ENCODE measurements at places on chromosomes 3 and 15. TPM values are rescaled to one million over a fixed set of nuclear protein-coding genes. Genes with fewer than 3 reads are reported as not detected.

DNA sequence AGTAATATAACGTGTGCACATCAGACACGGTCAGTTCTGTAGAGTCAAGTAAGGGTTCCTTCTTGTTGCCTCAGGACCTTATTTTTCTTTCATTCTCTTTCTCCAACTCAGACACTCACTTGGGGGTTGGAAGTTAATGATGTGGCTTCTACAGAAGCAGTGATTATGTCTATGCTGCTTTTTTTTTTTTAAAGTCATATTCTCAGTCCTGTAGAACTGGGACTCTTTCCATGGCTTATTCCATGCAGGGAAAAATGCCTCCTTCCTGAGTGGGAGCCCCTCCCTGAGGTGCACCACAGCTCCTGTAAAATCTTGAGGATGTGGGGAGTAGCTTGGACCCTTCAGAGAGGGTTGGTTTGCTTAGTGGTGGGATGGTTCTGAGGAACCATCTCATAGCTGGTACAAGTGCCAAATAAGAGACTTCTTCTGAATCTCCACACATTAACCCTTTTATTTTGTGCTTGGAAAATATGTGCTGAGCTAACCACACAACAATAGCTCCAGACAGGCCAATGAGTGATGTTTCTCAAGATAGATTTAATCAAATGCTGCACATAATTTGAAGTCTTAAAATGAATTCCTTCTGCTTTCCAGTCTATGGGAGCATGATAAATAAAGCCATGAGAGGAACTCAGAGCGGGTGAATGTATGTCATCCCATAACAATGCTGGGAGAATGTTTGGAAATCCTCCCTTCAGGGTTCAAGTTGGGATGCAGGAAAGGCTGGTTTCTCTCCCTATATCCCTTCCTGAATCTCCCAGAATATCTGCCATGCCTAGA, 23.3 kb upstream of the FSTL1 start:
- no peak for DNase-seq

DNA sequence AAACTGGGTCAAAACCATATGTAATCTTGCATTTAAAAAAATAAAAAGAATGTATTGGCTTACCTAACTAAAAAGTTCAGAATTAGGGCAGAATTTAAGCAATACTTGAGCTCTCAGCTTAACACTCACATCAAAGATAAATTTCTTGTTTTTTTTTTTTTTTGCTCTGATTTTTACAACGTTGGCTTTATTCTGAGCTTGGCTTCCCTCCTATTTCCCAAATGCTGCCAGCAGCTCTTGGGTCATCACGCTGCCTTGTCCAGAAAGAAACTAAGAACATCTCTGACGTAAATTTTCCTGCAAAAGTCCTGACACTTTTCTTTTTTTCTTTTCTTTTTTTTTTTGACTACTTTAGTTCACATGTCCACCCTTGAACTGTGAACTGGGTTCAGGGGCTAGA, 150.6 kb upstream of the TGFBR2 start:
- no peak for DNase-seq

GRCh38 chr3:78476076-78476475, 1291.7 kb downstream of the ROBO1 start:
- DNase-seq = no peak

DNA sequence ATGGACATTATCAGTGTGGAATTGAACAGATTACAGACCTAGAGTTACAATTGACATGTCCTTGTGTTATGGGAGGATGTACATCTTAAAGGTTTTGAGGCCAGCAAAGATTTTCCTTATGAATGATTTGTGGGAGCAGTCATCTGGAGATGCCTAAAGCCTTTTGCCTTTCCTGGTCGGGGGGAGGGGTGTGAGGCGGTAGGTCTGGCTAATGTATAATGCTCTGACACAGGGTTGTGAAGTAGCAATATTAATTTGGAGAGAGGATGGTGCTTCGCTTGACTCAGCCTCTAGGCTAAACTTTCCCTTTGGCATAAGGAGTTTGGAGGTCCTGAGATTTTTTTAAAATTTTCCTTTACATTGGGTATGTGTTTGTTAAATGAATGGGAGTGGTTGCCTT, 23.3 kb downstream of the FBXO22 start:
- DNase-seq = no peak

DNA sequence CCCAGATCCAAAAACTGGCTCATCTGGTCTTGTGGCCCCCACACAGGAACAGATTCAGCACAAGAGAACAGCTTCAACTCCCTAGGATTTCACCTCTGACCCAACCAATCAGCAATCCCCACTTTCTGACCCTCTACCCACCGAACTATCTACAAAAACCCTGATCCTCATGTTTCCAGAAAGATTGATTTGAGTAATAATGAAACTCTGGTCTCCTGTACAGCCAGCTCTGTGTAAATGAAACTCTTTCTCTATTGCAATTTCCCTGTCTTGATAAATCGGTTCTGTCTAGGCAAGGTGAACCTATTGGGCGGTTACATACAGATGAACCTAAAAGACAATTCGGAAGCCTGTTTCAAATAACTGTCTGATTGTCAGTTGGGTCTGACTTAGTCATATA, 847.6 kb upstream of the ALCAM start:
- DNase-seq = no peak

DNA sequence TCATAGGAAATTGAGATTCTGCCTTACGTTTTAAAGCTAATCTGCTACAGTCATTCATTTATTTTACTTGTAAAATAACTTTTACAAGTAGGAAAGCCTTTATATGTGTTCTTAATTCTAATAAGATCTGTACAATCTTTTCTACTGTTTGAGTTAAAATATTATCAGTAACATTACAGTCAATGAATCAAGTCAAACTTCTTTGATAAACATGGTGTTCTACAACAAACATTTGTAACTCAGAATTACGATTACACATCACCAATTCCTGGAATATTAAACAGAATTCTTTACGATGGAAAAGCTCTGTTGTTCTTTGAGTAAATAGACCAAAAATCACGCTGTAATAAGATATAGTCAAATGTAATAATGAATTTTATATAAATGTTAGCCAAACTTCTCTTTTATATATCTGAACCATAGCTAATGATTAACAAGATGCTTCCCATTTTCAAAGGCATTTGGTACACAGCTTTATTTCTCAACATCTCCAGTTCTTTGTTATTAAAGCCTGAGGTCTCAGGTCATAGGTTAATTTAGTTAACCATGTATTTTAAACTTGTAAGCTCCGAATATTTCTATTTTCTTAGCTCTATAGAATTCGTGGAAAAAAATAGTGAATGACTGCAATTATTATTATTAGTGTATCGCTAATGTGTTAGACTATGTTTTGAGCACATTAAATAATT, 232.4 kb downstream of the NAALADL2 start:
- no peak for DNase-seq

DNA sequence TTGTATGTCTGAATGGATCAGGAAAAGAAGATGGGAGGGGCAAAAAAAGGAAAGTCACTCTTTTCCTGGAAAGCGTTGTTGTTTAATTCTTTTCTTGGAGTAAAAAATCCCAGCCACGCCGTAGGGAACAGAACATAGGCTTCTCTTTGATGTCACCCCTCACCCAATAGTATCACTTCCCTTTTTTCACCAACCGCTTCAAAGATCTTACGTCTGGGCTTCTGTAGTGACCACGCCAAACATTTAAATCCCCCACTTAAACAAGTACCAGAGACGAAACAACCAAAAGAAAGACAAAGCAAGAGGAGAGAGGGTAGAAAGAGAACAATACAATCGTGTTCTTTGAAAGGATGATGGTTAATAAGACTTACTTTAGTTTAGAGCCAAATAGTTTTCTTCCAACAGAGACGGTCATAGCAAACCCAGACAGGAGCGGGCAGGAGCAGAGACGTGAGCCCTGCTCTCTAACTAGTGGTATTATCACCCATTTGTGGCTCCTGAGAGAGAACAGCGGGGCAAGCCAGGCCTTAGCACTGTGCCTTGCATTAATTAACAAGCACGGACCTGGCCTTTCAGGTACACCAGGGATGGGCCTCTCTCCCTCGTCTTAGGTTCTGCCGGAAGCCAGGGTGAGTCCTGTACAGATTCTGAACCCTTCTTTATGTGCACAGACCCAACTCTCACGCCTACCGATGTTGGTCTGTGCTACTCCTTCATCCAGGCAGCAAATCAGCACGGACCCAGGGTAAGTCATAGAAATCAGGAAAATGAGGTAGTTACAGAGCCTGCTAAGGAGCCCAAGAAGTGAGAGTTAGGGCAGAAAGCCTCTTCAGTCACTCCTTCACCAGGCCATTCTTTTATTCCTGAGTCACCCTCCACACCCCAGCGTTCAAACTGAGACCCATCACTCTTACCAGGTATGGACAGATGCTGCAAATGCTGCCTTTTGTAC, 28.2 kb upstream of the BCL6 start:
- no peak for DNase-seq

DNA sequence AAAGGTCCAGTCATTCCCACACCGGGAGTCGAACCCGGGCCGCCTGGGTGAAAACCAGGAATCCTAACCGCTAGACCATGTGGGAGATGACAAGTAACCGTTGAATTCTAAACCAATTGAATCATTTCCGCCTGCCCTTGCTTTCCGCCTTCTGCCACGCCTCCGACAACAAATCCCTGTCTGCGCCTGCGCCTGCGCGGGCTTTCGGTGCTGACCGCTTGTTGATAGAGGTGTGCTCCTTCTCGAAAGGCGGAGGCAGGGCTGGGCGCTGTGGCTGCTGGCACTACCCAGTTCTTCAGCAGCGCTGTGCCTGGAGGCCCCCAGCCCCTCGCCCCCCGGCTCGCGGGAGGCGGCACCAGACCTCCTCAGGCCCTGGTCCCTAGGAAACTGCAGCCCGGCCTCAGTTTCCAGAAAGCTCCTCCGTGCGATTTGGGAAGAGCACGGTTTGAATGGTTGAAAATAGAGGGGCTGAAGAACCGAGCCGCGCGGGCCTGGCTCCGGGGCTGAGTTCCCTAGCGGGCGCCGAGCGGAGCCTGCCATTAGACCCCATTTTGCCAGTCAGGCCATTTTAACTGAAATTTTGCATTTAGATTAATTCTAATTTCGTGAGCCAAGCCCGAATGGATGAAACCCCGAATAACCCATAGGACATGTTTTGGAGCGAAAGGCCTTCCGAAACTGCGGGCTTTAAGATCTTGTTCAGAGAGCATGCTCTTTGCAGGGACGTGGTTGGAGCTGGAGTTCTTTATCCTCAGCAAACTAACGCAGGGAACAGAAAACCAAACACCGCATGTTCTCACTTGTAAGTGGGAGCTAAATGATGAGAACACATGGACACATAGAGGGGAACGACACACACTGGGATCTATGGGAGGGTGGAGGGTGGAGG, 219.3 kb upstream of the ATP10A start:
- DNase-seq = peak; percentile 90

DNA sequence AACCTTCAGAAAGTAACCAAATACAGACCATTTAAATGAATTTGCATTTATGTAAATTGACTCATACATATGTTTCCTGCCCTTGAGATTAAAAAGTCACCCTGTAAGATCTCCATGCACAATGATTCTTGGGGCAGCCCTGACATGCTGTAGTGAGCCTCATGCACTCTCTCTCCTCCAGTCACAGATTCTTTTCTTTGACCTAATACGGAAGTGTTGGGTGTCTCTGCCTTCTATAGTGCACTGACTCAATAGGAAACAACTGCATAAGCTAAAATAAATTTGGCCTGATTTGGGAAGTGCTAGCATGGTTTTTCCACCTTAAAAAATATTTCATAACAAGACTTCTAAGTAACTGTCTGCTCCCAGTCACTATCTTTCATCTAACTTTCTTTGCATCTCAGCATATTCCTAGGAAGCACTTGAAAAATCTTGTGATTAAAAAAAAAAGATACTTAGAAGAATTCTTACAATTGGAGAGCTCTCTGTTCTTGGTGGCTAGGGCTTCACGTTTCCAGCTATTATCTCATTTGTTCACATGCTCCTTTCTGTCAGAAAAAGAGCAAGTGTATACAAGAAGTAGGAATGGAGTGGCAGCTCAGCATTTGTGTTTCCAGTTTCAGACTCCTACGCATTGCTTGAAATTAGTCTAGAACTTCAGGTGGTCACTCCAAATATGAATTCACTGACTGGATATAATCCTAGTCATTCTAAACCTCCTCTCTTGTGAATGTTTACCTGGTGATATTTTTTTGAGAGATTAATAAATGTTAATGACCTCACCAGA, 207.9 kb upstream of the COL8A1 start:
- DNase-seq = no peak

The FILIP1L gene
- 2.9 TPM for total RNA-seq

- no peak for DNase-seq
Observed at GRCh38 chr15:59340325-59340724, 32.3 kb downstream of the MYO1E start.

DNA sequence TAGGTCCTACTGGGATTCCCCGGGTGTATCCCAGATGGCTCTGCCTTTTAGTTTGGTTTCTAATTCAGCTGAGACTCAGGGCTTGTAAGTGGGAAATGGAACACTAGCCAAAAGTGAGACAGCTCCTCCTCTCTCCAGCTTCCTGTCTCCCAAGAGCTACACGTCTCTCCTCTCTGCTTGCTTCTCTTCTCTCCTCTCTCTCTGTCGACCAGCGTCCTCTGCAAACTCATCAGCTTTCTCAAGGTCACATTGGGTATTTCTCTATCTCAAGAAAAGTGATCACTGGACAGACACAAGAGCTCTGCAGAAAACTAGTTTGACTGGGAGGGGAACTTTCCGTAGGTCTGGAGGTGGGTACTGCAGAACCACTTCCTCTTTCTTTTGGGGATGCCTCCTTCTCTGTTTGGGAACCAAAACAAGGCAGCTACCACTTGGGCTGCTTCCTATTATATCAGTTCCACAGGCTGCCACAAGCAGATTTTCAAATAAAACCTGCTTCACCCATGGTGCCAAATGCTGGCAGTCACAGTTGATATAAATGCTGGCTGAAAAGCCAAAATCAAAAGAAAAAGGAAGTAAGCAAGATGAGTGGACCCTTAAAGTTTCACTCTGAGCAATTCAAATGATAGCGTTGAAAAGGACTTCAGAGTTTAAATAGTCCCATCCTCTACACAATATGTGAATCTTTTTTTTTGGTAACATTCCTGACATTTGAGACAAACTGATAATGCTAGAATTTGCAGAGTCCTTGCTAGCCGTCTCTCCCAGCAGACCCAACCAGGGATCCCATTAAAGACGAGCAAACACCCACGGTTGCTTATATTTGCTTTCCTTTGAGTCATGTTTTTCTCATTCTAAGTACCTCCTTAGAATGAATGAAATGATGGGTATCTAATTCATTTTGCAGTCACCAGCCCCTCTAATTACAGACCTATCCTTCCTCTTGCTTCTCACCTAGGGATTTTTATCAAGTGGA, 7.2 kb upstream of the DYNC1LI1 start:
- DNase-seq = no peak

DNA sequence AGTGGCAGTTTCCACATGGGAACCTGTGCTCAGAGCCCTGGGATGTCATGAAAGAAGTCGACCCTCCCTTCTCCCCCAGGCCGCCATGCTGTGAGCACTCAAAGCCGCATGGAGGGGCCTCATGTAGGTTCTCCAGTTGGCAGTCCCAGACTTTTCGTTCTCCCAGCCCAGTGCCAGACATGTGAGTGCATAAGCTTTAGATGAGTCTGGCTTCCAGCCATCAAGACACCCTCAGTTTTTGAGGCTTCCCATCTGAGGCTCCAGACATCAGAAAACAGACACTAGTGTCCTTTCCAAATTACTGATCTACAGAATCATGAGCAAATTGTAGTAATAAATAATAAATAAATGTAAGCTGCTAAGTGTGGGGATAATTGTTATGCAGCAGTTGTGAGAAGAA, 136.5 kb upstream of the AGBL1 start:
- DNase-seq = no peak

The SAMMSON gene
- not detected for total RNA-seq

GRCh38 chr3:99945328-99945995, 127.8 kb downstream of the CMSS1 start:
- no peak for DNase-seq

- DNase-seq = no peak
Observed at GRCh38 chr3:167030082-167030725, 349.9 kb downstream of the ZBBX start.

- no peak for DNase-seq
Observed at GRCh38 chr3:46978381-46978780, 1.1 kb upstream of the NBEAL2 start.

The CX3CR1 gene
- 0.44 TPM for total RNA-seq

The LRRIQ4 gene
- total RNA-seq = 0.10 TPM
